A549 (cell line): ENCODE measurements at places on chromosomes 16 and 17.
A peak's percentile ranks its signal among the peaks of the same experiment; 100 is the strongest.

- no peak for DNase-seq
Measured at GRCh38 chr16:57289391-57290257, 5.2 kb upstream of the PLLP start.

DNA sequence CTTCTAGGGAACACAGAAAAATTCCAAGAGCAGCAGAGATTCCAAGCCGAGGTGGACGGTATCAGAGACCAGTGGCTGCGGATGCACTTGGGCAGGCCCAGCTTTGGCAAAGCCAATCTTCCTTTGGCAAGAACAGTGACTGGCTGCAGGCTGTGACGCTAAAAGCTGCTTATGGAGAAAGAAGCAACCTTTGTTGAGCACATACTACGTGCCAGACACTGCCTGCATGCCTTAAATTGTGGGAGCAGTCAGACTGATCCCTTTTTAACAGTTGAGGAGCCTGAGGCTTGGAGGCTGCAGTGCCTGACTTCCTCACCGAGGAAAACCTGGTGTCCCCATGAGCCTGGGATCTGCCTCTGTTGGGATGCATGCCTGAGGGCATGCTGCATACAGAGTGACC lies 69.0 kb upstream of the AMZ2 start:
- no peak for DNase-seq

DNA sequence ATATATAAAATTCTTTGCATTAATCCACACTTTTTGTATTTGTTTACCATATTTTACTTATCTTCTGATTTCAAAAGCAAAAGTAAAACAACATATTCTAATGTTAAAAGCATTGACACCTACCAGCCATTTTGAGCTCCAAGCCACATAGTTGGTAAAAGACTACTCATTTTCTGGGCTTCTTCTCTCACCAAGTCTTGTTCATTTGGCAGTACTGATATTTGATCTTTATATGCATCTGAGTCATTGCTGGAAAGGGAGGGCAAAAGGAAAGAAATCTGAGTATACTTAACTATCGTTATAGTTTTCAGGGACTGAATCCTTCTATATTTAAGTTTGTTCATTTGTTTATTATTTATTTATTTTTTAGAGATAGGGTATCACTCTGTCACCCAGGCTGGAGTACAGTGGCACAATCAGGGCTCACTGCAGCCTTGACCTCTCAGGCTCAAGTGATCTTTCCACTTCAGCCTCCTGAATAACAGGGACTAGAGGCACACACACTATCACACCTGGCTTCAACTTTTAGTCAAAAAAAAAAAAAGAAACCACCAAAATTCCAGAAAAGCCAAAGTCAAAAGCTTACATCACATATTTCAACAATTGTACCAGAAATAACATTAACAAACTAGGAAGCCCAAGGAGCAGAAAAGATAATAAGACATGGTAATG lies 121.0 kb upstream of the TOB1 start:
- no peak for DNase-seq

DNA sequence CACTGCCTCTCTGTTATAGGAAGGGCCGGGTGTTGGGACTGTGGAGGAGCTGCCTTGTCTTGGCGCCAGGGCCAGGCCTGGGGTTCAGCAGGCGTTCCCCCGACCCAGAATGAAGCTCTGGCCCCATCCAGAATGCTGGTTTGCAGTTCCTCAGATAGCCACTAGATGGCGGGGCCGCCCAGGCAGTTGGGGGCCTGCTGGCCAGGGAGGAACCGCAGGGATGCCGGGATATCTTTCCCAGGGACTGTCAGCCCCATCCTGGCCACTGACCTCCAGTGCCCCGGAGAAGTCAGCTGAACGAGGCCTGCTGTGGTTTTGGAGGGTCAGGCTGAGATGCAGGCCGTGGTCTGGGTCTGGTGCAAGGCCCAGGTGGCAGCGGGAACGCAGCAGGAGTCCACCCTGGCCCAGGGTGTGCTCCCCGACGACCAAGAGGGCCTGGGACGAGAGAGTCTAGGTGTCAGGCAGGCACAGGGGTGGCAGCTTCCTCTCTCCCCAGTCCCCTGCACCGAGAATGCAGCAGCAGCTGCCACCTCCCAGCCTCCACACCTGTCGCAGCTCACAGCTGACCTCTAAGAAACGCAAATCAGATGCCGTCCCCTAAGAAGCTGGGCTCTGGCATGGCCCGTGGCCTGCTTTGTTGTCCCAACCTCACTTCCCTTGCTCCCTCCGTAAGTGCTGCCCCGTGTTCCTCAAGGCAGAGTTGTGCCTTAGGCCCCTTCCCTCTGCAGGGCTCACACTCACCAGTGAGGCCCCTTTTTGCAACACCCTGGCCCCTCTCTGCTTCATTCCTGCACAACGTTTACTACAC lies 51.2 kb downstream of the RMI2 start:
- DNase-seq: peak; percentile 67

GRCh38 chr17:67525239-67526135 lies 148.4 kb downstream of the PITPNC1 start:
- DNase-seq: no peak

DNA sequence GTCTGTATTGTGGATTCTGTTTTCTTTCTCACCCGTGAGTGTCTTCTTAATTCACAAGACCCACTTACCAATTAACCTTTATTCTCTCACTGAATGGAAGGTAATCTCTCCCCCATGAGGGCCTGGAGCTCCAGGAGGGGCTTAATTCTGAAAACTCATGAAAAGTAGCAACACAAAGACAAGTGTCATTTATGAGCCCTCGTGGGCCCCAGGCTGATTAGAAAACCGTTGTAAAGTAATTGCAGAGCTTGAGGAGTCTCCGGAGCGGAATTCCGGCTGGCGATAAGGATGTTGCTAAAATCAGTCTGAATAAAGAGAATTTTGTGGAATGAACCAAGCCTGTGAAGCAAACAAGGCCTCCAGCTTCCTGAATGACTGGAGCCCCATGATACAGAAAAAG lies 301.5 kb downstream of the HAPSTR1 start:
- DNase-seq: no peak

DNA sequence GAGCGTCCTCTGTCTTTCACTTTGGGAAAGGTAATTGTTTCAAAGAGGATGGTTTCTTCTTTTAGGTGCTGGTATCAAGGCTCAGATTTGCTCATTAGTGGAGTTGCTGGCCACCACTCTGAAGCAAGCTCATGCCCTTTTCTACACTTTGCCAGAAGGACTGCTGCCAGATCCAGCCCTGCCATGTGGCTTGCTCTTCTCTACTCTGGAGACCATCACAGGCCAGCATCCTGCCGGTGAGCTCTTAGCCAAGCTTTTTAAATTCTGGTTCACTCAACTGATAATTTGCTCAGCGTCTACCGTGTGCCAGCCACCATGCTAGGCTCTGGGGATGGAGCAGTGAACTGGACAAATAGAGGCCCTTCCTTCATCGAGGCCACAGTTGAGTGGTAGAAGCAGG lies 4.3 kb downstream of the COG1 start:
- no peak for DNase-seq

- no peak for DNase-seq
Measured at GRCh38 chr17:29349409-29349808, 40.8 kb upstream of the TAOK1 start.

GRCh38 chr17:72192800-72193192 lies 72.0 kb downstream of the SOX9 start:
- DNase-seq: no peak

GRCh38 chr17:58706351-58707140 lies 14.1 kb downstream of the RAD51C start:
- no peak for DNase-seq

DNA sequence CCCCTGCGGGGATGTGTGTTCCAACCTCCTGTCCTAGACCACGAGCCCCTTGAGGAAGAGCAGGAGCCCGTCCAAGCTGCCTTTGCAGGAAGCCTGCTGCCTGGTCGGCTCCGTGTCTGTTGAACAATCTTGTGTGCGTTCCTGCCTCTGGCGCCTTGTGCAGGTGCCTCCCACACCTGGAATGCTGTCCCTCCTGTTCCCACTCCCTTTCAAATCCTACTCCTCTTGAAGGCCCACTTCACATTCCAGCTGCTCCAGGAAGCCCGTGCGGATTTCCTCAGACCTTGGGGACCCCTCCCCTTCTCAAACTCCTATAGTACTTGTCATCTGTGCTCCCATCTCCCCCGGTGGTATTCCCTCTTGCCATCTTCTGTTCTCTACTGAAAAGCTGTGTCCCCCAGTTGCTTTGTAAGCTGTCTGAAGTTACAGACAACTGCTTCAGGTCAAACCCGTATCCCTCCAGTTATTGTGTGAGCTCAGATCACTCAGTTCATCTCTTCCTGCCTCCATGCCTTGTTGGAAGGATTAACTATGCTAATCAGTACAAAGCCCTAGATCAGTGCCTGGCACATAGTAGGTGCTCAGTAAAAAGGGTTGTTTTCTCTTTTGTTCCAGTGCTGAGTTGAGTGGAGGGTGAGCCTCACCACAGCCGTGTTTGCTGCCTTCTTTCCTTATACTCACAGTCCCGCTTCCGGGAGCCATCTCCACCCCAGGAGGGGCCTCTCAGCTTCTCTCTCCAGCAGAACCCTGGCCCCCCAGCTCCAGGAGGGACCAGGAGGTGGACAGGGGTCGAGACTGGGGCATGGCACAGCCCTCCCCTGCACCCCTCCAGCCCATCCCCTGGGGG lies 241.8 kb upstream of the CIBAR2 start:
- no peak for DNase-seq

GRCh38 chr17:21211825-21212479 lies 2.0 kb downstream of the TMEM11 start:
- no peak for DNase-seq

DNA sequence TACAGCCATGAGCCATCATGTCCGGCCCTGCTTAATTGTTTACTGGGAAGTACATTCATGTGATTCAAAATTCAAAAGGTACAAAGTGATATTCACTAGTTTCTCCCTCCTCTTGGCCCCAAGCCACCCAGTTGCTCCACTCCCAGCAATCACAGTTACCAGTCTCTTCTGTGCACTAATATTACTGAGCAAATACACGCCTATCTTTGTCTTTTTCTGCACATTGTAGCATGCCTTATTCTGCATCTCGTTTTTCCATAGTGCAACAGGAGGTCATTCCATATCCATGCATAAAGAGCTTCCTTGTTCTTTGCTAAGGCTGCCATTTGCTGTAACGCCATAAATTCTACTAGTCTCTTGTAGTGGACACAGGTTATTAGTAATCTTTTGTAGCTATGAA lies 2.2 kb upstream of the ALOX15 start:
- DNase-seq: no peak

GRCh38 chr17:15884731-15885130 lies 60.2 kb upstream of the ADORA2B start:
- DNase-seq: no peak

DNA sequence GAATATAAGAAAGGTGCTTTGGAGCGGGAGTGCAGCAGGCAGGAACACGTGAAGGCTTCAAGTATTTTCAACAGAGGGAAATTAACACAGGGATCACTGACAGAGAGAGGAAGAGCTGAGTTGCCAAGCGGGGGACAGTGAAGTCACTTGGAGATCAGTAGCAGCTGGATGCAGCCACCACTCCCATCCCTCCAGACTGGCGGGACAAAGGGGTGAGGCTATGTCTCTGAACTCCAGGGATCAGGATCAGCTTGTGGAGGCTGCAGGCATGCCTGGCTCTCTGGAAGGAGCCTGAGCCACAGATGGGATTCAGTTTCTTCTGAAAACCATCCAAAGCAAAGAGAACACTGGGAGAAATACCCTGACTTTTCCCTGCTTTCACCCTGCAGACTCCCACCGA lies 113.7 kb upstream of the IRX3 start:
- no peak for DNase-seq

DNA sequence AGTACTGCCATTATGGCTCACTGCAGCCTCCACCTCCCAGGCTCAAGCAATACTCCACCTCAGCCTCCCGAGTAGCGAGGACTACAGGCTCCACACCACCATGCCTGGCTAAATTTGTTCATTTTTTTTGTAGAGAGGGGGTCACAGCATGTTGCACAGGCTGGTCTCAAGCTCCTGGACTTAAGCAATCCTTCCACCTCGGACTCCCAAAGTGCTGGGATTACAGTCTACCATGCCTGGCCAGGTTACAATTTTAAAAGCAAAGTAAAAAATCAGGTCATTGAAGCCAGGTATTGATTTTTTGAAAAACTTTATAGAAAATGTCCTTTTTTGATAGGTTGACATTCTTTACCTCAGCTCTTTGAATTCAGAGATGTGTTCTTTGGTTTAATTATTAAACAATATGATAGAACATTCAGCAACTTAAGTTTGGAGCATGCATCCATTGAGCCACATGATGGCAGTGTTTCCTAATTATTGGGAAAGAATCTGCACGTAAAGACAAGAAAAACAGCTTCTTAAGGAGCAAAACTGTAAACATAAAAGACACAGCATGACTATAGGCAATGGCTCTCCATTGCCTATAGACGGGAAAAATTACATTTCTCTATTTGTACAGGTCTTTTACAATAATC lies 1.7 kb upstream of the SLC16A11 start:
- peak; percentile 91 for DNase-seq

- DNase-seq: no peak
Measured at GRCh38 chr16:2777903-2778629, 986 bp upstream of the ELOB start.

DNA sequence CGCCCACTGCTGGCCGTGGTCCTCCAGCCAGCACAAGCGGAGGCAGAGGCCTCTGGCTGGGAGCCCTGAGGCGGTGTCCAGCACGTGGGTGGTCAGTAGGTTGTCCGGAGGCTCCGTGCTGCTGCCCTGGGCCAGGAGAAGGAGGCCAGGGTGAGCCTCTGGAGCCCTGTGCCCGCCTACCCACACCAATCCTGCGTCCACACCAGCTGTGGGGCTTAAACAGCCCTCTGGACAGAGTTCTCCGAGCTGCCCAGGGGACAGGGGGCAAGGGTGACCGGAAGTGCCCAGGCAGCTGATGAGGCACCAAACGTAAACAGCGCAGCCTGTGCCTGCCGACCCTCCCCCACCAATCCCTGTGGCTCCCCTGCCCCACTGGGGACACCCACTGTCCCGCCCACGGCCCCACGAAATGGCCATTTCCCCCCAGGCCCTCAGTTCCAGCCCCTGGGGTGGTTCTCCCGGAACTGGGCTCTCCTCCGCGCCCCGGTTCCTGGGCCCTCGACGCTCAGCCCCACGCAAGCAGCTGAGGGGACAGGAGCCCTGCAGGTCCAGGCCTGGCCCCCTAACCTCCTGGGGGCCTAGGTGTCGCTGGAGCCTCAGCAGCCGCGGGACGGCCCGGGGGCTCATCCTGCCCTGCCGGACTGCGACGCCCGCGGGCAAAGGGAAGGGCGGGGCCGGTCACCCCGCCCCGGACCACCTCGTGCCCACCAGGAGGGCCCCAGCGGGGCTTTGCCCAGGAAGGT lies 27.9 kb upstream of the DBNDD1 start:
- DNase-seq: no peak

DNA sequence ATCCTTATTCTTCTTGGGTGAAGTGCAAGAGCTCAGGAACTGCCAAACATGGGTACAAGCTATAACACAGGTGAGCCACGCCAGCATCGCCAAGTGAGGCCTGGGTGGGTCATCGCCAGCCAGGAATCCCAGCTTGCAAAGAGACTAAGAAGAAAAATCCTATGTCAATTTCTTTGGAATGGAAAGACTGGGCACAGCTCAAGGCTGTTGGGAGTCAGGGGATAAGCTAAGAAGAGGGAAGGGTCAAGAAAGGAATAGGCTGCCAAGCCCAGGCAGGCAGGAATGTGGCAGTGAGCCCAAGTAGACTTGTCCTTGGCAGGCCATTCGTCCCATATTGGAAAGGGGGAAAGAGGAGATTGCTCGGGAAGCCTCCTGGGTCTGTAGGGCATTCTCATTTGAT lies 191.4 kb upstream of the CDH5 start:
- DNase-seq: no peak

- no peak for DNase-seq
Measured at GRCh38 chr17:7582396-7583252, 1.0 kb upstream of the MPDU1 start.

GRCh38 chr17:4003131-4003500 lies 38.9 kb upstream of the ATP2A3 start:
- no peak for DNase-seq

- DNase-seq: no peak
Measured at GRCh38 chr17:34670618-34671017, 91.2 kb downstream of the TMEM132E start.
